ENCODE measurements at places on chromosomes 16 and 17. TPM values are rescaled to one million over a fixed set of nuclear protein-coding genes. Genes with fewer than 3 reads are reported as not detected.

GRCh38 chr17:33260638-33261037 is 32.5 kb downstream of the ASIC2 start:
- H3K36me3 ChIP-seq: no peaks in the 10 kb centered on the region
- no peak overlapping the region for H3K4me3 ChIP-seq
- no peak for DNase-seq
- H3K27ac ChIP-seq: no peak overlapping the region

GRCh38 chr17:79183293-79184158 is 108.9 kb downstream of the ENGASE start:
- no peak overlapping the region for H3K4me3 ChIP-seq
- H3K4me1 ChIP-seq: no peaks in the 10 kb centered on the region
- H3K36me3 ChIP-seq: no peaks in the 10 kb centered on the region
- DNase-seq: no peak
- peaks cover 79% of the 10 kb centered on the region for H3K27me3 ChIP-seq
- H3K27ac ChIP-seq: no peak overlapping the region

GRCh38 chr16:15605839-15606517 is 37.0 kb downstream of the MARF1 start:
- H3K4me3 ChIP-seq: no peak overlapping the region
- no peaks in the 10 kb centered on the region for H3K27me3 ChIP-seq
- DNase-seq: no peak
- H3K4me1 ChIP-seq: no peaks in the 10 kb centered on the region

CD300A gene
- 6.8 TPM for total RNA-seq

Measured in tibial nerve (tissue), 4 donors.